ENCODE measurements at places on chromosomes 3 and 15.

- no peak for DNase-seq
Measured at GRCh38 chr15:65333856-65334255, 29.4 kb downstream of the RNU5B-1 start.

DNA sequence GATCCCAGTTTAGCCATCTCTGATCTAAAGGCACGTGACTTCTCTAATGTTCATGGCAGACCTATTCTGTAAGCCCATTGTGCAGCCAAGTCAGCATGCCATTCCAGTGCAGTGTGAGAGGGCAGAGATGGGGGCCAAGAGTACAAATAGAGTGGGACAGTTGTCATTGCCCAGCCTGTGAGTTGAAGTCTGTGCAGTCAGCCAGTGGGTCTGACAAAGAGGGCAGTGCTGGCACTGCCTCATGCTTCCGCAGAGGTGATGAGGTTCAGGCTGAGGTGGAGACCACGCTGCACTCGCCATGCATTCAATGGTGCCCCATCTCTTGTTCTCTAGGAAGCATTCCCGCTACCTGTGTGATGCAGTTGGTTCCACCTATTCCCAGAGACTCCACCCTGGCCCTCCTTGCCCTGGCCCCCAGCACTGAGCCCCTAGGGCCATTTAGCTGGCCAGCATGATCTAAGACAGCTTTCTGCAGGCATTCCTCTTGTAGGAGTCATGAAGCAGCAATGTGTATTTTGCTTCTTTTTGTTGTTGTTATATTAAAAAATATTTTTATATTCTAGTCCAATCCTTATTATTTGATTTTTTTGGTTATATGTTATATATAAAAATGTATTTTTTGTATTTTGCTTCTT, 3.7 kb downstream of the MRAS start:
- DNase-seq, result no peak

DNA sequence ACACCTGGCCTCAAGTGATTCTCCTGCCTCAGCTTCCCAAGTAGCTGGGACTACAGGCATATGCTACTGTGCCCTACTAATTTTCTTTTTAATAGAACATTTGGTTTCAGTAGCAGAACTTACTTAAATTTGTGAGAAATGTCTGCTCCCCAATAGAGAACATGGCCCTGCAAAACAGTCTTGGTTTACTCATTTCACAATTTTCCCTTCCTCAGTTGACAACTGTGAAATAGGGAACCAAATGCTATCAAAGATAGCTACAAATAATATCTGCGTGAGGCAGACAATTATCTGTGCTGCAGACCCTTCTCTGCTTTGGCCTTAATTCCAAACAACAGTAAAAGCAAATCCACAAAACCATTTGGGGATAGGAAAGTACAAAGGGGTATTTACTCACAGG, 22.6 kb downstream of the METTL6 start:
- DNase-seq, result no peak

- DNase-seq, result no peak
Measured at GRCh38 chr3:100553618-100554372, 55.6 kb upstream of the ADGRG7 start.

GRCh38 chr3:109059264-109059663, 58.7 kb downstream of the MORC1 start:
- no peak for DNase-seq

GRCh38 chr3:64878362-64878761, 190.6 kb upstream of the ADAMTS9 start:
- no peak for DNase-seq

DNA sequence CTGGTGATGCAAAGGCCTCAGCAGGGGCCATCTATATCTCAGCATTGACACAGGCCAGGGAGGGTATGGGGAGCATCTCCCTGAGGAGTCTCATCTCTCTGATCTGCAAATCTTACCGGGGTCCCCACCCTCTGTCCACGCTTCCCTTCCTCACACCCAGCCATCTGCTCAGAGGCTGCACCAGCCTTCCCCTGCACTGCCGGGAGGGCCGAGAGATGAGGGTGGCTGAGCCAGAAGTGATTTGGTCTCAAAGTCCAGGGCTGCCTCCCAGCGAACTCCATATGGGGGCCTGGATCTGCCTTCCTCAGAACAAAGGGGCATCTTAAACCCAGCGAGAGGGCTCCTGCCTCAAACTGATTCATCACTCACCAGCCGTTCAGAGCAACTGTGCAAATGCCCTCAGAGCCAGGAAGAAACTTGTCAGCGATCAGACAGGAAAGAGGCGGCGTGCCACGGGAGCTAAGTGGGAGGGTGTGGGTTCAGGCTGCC, 4.6 kb downstream of the IGDCC3 start:
- DNase-seq, result peak; percentile 39

DNA sequence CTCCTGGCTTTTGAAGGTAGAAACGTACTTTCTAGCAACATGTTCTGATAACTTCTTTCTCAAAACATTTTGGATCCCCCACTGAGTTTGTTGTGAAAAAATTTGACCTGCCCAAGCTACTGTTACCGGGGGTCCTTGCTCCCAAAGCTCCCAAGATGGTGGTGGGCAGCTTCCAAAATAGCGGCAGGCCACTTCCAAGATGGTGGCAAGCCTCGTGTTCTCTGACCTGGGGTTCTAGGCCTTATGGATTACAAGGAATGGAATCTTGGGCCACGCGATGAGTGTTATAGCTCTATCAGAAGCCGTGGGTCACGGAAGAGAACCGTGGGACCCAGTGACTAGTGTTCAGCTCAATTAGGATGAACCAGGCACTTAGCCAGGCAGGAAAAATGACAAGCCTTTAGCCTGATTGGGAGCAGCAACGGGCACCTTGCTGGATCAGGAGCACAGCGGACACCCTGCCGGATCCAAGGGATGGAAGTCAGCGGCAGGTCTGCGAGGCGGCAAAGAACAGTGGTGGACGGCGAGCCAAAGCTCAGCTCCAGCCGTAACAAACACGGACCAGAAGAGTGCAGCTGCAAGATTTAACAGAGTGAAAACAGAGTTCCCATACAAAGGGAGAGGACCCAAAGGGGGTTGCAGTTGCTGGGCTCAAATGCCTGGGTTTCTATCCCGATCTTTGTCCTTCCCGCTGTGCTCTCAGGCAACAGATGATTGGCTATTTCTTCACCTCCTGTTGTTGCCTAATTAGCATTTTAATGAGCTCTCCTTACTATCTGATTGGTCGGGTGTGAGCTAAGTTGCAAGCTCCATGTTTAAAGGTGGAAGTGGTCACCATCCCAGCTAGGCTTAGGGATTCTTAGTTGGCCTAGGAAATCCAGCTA, 133.3 kb downstream of the WDR72 start:
- DNase-seq, result peak; percentile 59

- no peak for DNase-seq
Measured at GRCh38 chr15:66578286-66578875, 12.6 kb upstream of the LCTL start.

DNA sequence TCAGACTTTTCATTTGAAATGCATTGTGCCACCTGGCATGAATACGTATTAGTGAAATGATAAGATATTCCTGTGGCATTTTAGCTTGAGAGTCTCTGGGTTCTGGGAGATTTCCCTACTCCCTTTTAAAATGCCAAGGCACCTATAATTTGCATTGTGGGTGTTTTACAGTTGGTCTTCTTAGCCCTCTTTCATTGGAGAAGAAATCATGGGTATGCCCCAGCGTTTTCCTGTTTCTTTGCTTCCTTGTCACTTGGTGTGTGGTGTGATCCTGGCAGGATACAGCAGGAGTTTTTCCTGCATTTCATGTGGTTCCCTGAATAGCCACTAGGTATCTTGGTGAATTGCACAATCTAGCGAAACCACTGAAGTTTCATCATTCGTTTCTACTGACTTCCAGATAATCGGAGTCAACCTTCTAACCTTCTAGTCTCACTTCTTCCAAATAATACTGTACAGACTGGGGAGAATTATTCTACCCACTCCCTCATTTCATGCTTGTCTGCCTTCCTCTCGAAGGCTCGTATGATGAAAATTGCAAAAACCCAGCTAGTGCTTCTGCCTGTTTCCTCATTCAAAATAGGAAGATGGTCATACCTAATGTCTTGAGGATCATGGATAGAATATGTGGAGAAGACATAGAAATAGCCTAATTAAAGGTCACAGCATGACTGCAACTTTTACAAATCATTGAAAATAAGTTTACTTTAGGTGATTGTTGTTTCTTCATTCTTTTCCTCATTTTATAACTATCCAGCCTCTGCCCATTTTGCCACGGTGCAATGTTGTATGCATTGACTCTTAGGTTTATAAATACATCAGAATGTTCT, 2.6 kb downstream of the BHLHE40 start:
- DNase-seq, result no peak

- DNase-seq, result no peak
Measured at GRCh38 chr15:71131601-71132362, 16.5 kb downstream of the THSD4 start.

DNA sequence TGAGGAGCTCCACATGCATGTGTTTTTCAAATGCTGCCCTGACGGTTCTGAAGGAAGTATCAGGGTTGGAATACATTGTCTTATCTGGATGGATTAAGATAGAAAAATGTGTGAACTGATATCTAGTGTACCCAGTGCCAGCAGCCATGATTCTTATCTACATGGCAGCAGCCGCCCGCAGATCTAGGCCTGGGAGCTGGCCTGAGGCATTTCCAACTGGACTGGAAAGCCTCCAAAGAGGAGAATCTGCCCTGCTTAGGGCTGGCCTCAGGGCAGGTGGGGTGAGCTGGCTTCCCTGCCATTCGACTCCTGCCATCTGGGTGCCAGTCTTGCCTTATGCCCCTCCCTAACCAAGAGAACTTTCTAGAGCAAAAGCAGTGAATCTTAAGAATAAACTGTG, 125.8 kb downstream of the SSR3 start:
- DNase-seq, result no peak

- peak; percentile 84 for DNase-seq
Measured at GRCh38 chr15:40306908-40307307, 827 bp downstream of the PLCB2 start.

DNA sequence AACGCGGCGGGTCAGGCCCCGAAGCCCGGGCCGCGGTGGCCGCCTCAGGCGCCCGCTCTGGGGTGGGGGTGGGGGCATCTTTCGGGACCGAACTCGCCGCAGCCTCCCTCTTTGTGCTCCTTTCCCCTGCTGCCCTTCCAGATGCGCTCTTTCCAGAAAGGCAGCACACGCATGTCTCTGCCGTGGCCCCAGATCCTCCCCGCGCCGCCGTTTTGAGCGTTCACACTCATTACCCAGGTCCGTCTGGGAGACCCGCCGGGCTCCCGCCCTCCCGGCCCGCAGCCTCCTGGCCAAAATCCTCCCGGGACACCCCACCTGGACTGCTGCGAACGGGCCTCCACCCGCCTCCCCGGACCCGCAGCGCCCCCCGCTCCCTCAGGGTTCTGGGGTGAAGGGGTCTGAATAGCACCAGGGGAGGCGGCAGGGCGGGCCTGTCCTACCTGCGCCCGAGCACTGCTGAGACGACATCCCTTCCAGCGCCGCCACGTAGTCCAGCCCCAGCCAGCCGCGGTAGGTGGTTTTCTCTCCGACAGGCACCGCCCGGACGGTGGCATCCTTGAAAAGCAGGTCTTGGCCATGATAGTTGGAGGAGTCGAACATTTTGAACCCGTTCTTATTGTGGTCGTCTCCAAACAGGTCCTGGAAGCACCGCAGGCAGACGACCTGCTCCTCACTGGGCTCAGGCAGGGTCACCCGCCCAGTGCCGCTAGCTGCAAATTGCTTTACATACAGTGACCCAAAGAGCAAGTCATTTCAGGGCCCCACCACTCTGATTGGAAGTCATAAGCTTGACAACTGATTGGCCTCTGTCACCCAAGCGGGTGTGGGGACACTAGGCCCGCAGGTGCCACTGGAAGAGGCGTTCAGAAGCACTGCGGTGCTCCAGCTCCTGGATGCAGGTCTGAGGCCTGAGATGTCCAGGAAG, 25.9 kb downstream of the MELTF start:
- DNase-seq, result peak; percentile 79

DNA sequence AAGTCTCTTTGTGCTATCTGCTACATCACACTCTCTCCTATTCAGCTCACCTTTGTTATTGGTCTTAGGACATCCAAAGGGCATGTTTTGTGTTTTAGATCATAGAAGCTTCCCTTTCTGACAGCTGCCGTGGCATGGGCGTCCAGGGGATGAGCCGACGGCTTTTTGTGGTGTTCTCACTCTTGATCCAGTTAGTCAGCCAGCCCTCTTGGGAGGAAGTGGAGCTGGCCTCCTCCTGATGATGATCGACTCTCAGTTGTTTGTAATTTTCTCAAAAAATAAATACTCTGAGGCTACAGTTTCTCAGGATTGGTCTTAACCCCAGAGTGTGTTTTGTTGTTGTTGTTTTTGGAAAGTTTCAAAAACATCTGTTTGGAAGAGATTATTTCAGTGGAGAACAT, 34.4 kb downstream of the BOC start:
- DNase-seq, result no peak

- no peak for DNase-seq
Measured at GRCh38 chr3:4684117-4684516, 191.0 kb downstream of the ITPR1 start.

DNA sequence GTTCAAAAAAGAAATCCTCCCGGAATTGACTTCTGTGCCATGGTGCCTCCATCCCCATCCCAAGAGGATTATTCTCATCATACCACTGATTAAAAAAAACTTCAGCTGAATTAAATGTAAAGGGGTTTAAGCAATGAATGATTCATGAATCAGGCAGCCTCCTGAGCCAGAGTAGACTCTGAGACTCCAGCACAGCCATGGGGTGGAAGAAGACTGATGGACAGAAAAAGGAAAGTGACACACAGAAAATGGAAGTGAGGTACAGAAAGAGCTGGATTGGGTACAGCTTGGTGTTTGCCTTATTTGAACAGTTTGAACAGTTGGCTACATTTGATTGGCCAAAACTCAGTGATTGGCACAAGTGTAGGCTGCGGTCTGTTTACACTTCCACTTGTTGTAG, 224.8 kb upstream of the ATP10A start:
- DNase-seq, result no peak

- no peak for DNase-seq
Measured at GRCh38 chr15:50764461-50765194, 878 bp downstream of the SPPL2A start.

DNA sequence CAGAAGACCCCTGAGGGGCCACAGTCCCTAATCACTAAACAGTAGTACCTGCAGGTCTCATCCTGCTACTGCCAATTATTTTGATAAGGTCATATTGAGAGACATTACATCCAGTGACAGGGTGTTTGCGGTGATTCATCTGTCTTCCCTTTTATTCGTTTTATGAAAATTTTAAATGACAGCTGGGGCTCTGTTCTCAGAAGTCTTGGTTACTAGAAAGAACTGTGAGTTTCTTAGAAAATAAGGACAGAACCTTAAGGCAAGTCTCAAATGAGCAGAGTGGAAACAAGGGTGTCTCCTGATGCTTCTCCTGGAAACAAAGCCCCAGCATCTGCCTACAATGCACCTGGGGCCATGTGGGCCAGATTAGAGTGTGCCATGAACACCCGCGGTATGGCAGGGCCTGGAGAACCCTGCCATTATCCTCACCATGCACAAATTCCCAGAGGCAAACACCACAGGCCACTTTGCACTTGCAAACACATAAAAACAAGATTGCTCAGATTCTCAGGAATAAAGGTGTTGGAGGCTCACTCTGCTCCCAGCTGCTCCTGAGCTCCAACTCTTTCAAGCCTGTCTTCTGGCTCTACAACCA, 66.3 kb upstream of the IQSEC1 start:
- peak; percentile 10 for DNase-seq

- no peak for DNase-seq
Measured at GRCh38 chr3:27824312-27825200, 102.4 kb upstream of the EOMES start.

Data from spleen (tissue), 13 donors.